ENCODE measurements at places on chromosomes 6 and 20. TPM values are rescaled to one million over a fixed set of nuclear protein-coding genes. Genes with fewer than 3 reads are reported as not detected.

The FAM229B gene
- 6.6 TPM for total RNA-seq

The CLVS2 gene
- total RNA-seq = not detected

The GTPBP2 gene
- total RNA-seq = 43.2 TPM

The GPR63 gene
- under 0.01 TPM for total RNA-seq

The ARHGAP40 gene
- 0.87 TPM for total RNA-seq

The TRIM40 gene
- not detected for total RNA-seq

The GLP1R gene
- total RNA-seq = not detected

The HRH3 gene
- total RNA-seq = not detected

The UBR2 gene
- total RNA-seq = 13.9 TPM

The SMOC2 gene
- not detected for total RNA-seq

The FILIP1 gene
- 10.4 TPM for total RNA-seq
